ELR (cell line): ENCODE measurements at places on chromosomes 3 and 15.
A peak's percentile ranks its signal among the peaks of the same experiment; 100 is the strongest.

GRCh38 chr15:31102374-31103342 is 1.1 kb upstream of the TRPM1 start:
- DNase-seq: no peak

DNA sequence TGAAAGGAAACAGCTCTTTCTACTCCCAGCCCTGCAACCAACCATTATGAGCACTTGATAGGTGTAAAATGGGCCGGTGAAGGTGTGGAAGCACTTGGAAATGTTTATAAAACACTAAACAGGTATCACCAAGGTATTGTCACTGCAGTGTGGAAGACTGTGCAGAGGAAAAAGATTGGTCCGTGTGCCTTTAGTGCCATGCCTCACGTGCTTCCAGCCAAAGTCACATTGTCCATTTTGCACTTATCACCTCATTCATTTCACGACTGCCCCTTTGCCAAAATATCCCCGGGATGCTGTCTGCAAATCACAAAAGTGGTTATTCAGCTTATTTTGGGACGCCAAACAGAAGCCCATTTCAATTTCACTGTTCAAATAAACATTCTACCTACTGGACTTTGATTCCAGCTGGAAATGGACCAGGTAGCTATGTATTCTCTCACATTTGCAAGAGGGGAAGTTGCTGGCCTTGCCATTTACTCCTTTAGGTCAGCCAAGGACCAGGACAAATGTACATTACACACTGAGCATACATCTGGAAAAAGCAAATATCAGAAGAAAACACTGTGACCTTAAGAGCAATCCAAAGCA is 58.4 kb downstream of the ARRDC4 start:
- DNase-seq: no peak

- no peak for DNase-seq
Observed at GRCh38 chr15:84625123-84625522, 24.3 kb downstream of the ZSCAN2 start.

DNA sequence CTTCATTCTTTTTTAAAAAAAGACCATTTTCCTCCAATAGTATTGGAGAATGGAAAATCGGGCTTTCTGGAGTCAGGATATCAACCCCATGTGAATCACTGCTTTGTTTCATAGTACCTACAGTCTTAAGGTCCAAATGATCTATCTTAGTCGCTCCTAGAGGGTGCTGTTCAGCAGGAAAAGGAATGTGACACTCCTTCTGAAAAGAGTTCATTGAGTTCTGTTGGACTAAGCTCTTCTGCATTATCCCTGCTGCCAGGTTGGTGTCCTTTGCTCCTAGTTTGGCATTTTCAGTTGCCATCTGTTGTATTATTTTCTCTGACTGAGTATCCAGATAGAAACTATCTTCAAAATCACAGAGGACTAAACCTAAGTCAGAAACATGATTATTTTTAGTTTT is 57.2 kb downstream of the POLQ start:
- peak; percentile 11 for DNase-seq

- no peak for DNase-seq
Observed at GRCh38 chr3:183766107-183766506, 59.3 kb downstream of the MAP6D1 start.

- DNase-seq: no peak
Observed at GRCh38 chr3:184846496-184846895, 34.5 kb downstream of the VPS8 start.

- DNase-seq: peak; percentile 97
Observed at GRCh38 chr3:105791919-105792786, 76.7 kb downstream of the CBLB start.

GRCh38 chr15:66747886-66748707 is 46.1 kb downstream of the SMAD6 start:
- peak; percentile 52 for DNase-seq

DNA sequence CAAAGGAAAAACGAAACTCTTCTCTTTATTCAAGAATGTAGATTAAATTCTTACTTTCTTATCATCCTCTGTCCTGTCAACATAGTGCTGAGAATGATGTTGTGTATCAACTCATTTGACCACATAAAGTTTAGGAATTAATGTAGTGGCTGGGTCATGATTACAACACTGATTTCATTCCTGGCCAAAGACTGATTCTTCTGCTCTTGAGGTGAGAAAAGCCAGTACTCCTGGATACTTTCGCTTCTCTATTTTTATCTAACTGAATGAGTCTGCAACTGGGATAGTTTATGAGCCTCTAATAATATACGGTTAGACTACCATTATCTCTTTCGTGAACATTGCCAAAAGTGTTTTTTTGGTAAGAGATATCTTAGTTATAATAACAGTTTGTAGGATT is 173.0 kb downstream of the LPP start:
- no peak for DNase-seq

DNA sequence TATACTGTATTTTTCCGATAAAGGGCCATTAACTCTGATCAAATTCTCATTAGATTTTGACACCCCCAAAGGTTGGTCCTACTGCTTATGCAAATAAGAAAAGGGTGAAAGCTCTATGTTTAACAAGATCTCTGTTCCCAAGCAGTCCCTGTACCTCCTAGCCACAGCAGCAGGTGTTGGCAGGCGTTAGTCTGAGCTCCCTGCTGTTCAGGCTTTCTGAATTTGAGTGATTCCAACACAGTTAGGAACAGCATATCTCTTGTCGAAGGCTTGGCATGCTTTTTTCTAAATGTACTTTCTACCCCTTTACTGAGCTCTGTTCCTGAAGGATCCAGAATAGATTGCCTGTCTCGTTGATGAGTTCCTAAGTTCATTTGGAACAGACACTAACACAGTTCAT is 42.3 kb downstream of the MITF start:
- no peak for DNase-seq

GRCh38 chr3:105317841-105318240 is 48.9 kb upstream of the ALCAM start:
- no peak for DNase-seq

DNA sequence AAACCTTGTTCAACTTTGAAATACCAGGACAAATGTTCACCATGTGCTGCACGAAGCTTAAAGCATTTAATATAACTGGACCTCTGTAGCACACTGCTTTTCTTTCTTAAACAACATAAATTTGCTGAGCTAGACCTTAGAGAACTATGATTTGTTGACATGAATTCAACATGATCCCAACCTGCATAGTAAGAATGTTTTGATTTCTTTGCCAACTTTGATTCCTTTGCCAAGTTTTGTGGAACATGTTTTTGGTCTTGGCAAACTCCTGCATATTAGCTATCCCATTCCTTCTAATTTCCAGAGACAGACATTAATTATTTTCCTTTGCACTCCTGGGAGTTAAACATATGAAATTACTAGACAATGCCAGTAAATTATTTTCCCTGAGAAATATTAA is 197.2 kb upstream of the RBMS3 start:
- no peak for DNase-seq

DNA sequence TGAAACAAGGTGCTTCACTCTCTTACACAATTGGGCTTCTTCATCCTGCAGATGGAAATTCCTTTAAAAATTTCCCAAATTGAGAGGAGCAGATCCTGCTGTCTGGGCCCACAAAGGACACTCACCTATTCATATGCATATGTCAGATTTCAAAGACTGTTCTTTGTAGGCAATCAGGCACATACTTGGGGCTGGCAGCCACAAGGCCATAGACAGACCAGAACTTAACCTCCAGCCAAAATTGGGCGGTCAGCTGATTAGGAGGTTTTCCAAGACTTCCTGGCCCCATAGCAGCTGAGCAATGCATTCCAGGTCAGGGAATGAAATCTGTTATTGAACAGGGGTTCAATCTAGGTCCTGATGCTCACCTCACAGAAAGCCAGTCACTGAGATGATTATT is 15.0 kb upstream of the HPS3 start:
- DNase-seq: no peak

DNA sequence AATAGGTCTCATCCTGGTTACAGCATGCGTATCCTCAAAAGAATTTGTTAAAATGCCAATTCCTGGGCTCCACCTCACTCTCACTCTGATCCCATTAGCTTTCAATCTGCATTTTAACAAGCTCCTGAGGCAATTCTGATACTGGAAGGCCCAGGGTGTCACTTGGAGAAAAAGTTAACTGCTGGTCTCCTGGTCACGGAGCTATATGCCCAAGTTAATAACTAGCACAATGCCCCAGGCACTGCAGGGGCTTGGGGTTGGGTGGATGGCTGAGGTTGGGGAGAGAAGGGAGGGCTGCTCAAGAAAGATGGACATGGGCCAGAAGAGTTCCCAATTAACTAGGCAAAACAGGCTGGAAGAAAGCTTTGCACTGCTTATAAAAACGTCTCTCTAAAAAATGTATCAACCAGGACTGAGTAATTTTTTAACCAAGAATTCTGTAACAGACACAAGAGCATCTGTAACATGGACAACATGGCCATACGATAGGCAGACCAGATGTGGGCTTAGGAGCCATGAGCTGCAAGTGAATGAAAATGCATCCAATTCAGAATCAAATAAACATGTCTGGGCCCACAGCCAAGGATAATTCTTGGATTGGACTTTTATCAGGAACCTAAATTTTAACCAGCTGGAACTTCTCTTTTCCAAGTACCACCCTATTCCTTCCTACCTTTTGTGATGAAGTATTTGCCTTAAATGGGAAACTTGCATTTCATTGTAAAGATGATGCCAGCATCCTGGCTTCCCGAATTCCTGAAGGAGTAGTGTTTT is 4.2 kb downstream of the IL17RD start:
- no peak for DNase-seq

DNA sequence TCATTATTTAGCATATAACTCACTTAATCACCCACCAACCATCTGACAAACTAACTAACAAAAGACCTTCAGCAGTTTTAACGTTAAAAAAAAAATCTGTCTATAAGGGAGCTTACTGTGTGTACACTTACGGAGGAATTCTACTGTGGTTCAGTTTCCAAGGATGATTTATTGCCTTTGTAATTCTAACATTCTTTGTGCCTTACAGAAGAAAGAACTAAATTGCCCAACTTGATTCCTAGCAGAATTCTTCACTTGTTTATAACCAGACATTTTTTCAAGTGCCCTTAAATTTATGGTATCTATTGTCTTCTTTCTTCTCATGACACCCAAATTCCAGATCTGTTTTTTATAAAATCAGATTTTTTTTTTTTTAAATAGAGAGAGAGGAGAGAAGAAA is 119.7 kb upstream of the IGSF10 start:
- DNase-seq: peak; percentile 65

GRCh38 chr15:65033659-65034269 is 4.3 kb upstream of the MTFMT start:
- peak; percentile 74 for DNase-seq

DNA sequence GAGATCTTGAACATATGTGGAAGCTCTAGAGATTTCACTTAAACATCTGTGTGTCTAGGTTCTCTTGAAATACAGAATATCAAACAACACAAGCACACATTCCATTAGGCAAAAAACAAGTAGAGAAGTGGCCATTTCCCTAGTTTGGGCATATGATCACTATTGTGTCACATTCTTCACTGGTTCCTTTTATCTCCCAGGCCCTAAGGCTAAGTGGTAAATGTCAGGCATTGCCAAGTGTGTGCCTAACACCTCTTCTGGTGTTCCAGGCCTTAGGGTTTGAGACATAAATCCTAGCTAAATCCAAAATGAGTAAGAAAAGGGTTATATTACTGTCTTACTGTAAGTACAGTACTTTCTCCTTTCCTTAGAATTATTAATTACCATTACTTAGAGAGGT is 880.1 kb downstream of the PDCD6IP start:
- no peak for DNase-seq

GRCh38 chr3:32292085-32292796 is 53.8 kb downstream of the CMTM8 start:
- DNase-seq: no peak

- DNase-seq: no peak
Observed at GRCh38 chr15:37490707-37491106, 390.4 kb upstream of the MEIS2 start.

- no peak for DNase-seq
Observed at GRCh38 chr15:87826119-87826747, 430.3 kb downstream of the NTRK3 start.

DNA sequence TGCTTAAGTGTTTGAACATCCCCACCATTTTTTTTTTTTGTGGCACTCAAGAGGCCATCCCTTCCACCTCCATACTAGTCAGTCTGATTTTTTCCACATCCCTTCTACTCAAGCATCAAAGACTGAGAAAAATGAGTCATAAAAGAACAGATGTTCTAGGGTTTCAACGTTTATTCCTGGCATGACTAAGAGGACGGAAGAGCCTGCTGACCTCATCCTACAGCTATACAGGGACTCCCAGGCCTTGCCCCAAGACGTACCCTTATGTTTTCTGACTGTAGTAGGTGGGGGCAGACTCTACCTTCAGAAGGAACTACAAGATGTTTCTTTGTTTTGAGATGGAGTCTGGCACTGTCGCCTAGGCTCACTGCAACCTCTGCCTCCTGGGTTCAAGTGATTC is 3.3 kb upstream of the ITPKA start:
- peak; percentile 98 for DNase-seq

DNA sequence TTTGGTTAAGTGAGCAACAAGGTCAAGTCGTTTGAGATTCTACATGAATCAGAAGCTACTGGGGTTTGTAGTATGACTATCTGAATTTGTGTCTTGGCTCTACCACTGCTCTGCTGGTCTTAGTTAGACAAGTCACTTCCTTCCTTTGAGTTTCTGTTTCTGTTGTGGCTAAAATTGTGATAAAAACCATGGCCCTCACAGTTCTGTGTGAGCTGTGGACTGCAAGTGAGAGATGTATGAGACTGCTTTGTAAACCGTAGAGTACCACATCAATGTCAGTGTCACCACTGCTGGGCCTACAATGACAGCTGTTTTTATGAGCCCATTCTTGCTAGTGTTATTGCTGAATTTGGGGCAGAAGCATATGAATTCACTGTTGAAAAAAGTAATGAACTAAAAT is 32.7 kb downstream of the RARB start:
- DNase-seq: no peak

- DNase-seq: no peak
Observed at GRCh38 chr3:135440233-135440632, 525.3 kb upstream of the PPP2R3A start.

DNA sequence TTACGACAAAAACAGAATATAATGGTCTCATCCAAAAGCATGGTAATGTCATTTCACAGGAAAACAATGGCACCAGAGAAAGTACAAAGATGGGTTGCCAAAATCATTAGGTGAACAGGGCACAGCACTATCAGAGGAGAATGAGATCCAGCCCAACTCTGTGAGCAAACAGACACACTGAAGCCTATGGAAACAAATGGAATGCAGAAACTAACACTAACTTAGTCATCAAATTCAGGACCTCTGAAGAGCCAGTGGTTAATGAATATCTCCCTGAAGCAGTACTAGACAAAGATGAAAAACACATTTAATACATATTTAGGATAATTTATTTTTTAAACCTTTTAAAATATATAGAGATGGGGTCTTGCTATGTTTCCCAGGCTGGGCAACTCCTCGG is 14.6 kb upstream of the RPS17 start:
- no peak for DNase-seq

- no peak for DNase-seq
Observed at GRCh38 chr3:177177749-177178221, 19.5 kb downstream of the TBL1XR1 start.
